CD4-positive, alpha-beta T cell treated with Interleukin-2 at 100 ng/mL for 4 hours (primary cell): ENCODE measurements at places on chromosomes 1 and 21.

GRCh38 chr21:15763359-15763758 is 33.6 kb downstream of the USP25 start:
- DNase-seq = no peak

DNA sequence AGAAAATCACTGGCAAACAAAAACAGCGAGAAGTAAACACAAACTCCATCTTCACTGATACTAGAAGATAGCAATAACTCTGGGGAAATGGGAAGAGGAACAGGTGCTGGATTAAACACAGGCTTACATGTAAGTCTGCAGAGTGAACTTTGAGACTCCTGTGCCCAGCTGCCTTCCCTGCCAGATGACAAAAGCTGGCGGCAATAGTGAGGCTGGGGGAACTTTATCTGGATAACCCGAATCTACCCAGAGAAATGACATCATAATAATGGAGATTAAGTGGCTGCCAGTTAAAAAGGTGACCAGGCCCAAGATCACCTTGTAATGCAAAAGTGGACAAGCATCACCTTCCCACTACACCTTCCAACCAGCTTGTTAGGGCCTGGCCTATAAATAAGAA is 184.5 kb downstream of the CHRM3 start:
- DNase-seq = no peak

DNA sequence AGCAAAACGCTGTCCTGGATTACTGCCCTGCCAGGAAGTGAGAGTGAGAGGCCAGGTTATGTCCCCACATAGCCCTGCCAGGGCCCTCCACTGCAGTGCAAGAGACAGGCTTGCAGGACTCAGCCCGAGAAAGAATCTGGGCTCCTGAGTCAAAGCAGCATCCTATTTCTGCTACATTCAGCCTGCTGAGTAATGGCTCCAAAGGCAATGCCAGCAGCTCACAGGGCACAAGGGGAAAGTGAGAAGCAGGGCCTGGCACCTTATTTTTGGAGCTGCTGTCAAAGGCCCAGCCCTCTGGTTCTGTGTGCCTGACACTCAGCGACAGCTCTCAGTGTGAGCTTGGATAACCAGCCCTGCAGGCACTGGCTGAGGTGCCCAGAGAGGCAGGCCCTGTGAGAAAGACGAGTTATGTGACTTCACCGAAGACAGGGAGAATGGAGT is 83.9 kb downstream of the DTL start:
- DNase-seq = no peak

- no peak for DNase-seq
Observed at GRCh38 chr1:245086389-245086969, 68.3 kb upstream of the KIF26B start.

GRCh38 chr1:226135059-226135651 is 51.4 kb downstream of the ACBD3 start:
- DNase-seq = no peak

DNA sequence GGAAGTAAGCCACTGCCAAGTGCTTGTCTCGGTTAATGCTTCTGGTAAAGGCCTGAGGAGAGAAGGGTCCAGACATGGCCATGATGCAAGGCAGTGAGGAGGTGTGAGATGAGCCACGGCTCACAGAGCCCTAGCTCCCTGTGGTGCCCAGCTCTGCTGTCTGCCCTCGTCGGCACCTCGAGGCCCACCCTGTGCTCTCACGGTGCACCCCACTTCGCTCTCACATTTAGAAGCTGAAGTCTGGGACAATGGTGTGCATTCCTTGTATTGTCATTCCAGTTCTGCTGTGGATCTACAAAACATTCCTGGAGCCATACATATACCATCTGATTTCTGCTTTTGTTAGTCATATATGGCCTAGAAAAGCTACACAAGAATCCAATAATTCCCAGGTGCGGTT is 3.3 kb downstream of the NCF2 start:
- DNase-seq = no peak

GRCh38 chr21:36508948-36509347 is 29.0 kb upstream of the CLDN14 start:
- DNase-seq = no peak

DNA sequence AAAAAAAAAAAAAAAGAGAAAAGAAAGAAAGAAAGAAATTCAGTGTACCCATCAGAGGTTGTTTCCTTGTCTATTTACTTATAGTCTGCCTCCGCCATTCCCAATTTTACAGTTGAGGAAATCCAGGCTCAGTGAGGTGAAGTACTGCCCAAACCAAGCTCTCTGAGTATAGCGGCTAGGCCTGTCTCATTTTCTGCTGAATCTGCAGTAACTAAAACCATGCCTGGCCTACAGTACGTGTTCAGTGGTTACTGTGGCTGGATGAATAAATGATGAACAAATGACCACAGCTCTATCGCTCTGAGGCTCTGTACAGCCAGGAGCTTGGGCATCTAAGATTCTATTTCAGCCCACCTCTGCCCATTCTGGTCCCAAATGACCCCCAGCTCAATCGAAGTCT is 24.3 kb downstream of the RAP1GAP start:
- DNase-seq = no peak

DNA sequence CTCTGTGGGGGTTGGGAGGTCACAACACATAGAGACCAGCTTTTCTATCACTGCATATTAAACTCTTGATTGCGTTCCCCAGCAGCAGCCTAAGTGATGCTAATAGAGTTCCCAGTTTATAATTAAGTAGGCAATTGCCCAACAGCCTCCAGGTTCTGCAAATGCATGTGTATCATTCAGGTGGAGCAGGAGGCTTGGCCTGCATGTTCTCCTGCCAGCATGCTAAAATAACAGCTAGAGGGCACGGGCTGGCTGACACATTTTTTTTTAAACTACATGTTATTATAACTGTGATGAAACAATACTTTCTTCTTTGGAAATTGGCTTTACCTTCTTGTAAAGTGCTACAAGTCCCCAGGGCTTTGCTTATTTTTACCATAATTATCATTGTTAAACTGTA is 10.4 kb downstream of the TCHH start:
- DNase-seq = no peak

- DNase-seq = no peak
Observed at GRCh38 chr1:153730468-153730988, 2.7 kb downstream of the INTS3 start.

DNA sequence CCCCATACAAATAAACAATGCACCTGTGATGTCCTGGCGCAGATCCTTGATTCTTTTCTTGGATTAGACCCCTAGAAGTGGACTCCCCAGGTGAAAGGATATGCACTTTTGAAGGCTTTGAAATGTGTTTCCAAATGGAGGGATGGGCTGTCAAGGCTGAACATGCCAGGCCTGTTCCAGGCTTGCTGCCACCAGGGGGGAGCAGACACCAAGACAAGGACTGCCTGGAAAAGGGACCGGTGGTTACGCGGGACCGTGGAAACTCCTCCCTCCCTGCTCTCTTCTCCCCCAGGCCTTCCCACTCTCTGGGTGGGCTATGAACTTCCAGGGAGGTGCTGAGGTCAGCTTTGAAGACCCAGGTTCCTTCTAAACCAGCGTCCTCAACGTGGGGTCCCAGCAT is 12.7 kb downstream of the C1QB start:
- no peak for DNase-seq

DNA sequence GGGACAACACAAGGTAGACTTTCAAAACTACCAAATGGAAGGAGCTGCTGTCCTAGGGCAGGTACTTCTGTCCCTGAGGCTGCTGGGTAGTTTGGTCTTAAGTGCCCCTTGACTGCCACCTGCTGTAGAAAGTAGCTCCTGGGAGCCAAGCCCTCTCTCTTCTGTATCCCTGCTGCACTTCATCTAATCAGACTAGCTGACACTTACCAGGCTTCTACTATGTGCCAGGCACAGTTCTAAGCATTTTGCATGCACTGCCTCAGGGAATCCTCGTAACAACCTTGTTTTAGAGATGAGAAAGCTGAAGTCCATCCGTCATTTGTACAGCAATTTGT is 15.9 kb upstream of the SRSF4 start:
- peak; percentile 38 for DNase-seq

- peak; percentile 53 for DNase-seq
Observed at GRCh38 chr1:42952303-42953001, 6.2 kb downstream of the SLC2A1 start.

- DNase-seq = no peak
Observed at GRCh38 chr1:81345110-81345509, 455.6 kb upstream of the ADGRL2 start.

DNA sequence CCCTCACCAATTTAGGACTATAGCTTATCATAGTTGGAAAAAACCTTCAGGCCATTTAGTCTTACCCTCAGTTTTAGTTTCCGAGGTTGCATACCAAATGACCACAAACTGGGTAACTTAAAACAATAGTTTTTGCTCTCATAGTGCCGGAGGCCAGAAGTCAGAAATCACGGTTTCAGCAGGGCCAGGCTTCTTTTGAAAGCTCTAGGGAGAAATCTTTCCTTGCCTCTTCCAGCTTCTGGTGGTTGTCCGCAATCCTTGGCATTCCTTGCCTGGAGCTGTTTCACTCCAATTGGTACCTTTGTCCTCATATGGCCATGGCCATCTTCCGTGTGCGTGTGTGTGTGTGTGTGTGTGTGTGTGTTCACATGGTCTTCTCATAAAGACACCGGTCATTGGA is 12.4 kb upstream of the PLXNA2 start:
- DNase-seq = no peak

GRCh38 chr1:239184561-239185244 is 201.7 kb upstream of the CHRM3 start:
- DNase-seq = no peak

DNA sequence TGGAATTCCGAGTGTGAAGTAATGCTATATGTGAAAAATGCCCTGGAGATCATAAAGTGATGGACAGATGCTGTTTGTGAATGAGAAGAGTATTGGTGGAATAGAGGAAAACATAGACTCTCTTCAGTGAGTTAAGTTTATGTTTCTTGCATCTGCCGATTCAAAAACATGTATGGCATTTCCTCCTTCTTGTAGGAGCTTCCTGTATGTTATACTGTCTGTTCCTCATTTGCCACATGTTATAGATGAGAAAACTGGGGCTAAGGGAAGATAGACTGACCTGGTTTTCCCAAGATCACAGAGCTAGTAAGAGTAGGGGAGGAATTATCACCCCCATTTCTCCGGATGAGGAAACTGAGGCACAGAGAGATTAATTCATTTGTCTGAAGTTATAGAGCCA is 41.1 kb upstream of the IL20 start:
- DNase-seq = no peak
